ENCODE measurements at places on chromosomes 5 and 9.

- DNase-seq = no peak
Measured at GRCh38 chr5:139961435-139962157, 81.5 kb downstream of the NRG2 start.

DNA sequence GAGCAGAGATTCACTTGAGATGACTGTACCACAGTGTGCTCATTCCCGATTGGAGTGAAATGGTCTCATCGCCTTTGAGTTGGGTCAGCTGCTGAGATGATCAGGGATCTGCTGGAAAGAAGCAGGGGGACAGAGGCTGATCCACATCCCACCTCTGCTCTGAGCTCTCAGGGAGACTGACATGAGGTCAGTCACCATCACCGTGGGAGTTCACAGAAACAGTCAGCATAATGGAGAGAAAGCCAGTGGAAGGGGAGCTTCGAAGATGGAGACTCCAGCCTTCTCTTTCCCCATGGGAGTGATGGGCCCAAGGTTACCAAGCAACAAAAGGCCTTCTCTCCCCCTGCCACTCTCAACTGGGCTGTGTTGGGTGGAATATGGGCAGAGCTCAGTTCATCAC, 276.4 kb downstream of the CDK5RAP2 start:
- DNase-seq = no peak

DNA sequence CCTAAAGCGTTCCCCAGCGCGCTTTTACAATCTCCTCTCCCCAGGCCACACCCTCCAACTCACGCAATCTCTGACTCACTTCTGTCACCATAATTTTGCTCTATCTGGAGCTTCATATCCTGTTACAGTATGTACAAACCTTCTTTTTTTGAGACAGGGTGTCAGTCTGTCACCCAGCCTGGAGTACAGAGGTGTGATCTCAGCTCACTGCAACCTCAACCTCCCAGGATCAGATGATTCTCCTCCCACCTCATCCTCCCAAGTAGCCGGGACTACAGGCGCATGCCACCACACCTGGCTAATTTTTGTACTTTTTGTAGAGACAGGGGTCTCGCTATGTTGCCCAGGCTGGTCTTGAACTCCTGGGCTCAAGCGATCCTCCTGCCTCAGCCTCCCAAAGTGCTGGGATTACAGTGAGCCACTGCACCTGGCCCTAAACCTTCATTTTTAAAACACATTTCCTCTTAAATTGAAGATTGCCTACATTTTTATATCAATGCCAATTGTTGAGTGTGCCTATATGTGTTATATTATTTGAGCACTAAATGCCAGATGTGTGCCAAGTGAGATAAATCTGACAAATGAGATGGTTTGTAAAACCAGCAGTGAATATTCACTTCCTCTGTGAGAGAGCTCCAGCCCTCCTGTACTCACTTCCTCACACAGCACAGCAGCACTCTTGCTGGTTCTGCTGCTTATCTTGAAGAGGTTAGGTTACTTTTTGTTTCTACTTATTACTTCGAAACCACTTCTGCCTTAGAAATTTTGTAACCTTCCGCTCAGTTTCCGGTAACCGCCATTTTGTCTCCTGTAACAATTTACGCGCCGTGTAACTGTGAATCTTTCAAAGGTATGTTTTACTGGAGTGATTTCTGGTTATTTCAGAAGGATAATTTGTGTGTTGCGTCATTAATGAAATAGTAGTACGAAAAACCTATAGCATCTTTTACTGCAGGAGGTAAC, 57.9 kb downstream of the DOCK8 start:
- DNase-seq = no peak

DNA sequence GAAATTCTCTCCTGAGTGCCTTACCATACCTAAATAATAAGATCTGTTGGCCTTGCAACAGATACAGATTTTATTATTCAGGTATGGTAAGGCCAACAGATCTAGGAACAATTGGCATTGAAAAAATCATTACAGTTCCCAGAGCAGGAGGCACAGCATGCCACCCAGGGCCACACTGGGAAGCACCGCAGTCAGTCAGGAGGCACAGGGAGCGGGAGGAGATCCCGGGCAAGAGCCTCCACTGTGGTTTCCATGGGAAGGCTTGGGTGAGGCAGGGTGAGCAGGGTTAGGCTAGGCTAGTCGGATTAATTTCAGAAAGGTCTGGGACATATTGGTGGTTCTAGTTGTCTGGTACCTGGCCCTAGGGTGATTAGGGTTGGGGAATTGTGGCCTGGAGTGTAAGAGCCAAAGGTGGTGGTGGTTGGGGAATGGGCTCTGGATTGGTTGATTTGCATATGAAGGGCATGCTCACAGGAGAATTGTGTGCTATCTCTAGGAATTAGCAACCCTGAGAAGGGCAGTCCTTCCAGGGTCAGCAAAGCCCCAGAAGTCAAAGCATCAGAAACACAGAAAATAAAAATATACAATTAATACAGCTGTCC, 111.4 kb downstream of the PDE8B start:
- no peak for DNase-seq

DNA sequence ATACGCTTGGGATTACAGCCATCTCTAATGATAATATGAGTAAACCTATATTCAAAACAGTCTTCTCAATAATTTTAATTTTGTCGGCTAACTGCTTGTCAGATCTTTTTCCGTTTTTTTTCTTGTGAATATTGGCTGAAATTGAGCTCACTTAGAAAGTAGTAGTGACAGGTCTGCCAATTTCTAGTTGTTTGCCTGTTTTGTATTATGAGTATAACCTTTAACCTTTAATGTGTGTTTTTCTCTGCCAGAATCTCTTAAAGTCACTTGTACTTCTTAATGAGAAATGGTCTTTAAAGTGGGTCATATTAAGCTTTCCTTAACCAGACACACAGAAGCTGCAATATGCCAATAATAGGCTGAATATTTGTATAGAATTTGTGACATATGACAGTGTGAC, 511.0 kb downstream of the CSNK1G3 start:
- DNase-seq = no peak

DNA sequence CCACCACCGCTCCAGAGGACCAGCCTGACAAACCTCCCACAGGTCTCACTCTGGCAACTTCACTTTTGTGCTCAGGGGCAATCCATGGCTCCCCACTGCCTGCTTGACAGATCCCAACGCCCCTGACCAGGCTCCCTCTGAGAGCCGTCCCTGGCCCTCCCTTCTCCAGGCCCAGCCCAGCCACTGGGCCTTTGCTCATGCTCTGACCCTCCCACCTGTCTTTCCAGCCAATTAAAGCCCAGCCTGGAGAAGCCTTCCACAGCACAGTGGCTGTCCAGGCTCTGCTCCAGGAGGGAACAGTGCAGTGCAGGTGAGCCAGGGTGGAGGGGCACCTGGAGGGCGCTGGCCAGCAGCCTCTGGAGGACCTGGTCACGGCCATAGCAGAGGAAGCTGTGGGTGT, 3.3 kb downstream of the ENTPD2 start:
- DNase-seq = no peak

DNA sequence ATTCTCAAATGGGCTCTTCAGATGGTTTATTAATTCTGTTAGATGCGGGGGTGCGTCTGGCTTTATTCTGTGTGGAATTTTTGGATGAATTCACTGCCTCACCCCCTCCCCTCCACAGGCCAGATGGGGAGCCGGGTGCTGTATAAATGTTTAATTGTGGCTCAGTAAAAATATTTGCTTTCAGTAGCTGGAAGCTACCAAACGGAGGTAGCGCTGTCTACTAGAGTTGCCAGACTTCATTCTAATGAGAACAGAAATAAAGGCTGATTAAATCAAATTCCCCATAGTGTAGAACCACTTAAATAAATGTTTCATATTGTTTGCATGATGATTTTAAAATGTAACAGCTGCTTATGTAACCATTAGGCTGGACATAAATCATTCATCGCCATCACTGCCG, 34.5 kb upstream of the KCNMB1 start:
- DNase-seq = no peak

- DNase-seq = no peak
Measured at GRCh38 chr9:107886826-107887225, 397.3 kb upstream of the KLF4 start.

DNA sequence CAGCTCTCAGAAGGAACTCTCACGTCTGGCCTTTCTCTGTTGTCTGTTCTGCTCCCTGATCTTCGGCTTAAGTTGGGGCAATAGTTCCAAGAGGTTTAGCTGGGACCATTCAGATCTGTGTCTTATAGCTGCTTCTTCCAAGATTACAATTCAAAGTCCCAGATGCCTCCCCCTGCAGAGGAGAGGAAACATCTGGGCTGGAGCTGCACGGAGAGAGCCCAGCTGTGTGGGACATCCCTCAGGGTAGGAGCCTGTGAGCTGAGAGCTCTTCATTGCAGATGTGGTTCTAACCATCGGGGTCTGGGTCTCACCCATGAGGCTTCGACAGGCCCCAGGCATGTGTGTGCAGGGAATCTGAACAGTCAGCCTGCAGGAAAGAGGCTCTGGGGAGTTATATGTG, 9.0 kb upstream of the PHF19 start:
- DNase-seq = no peak

GRCh38 chr5:151662805-151663204, 23.9 kb downstream of the SPARC start:
- no peak for DNase-seq

DNA sequence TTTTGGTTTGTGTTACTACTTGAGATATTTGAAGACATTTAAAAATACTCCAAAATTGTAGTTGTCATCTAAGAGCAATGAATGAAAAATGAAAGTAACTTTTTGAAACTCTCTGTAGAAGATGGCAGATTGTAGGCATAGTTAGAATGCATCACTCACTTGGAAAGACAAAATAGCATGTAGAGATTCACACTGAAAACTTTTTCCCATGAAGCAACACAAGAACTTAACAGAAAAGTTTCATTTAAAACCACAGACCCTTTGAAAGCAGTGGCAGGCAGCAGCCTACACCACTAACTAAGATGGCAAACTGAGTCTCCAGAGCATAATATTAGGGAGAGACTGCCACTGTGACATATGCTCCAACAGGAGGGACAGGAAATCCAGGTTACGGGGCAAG, 18.9 kb upstream of the FAM174A start:
- no peak for DNase-seq

GRCh38 chr5:126640866-126641265, 40.1 kb downstream of the PHAX start:
- no peak for DNase-seq

GRCh38 chr9:93662952-93663572, 86.7 kb downstream of the PHF2 start:
- DNase-seq = no peak

- no peak for DNase-seq
Measured at GRCh38 chr5:119395080-119395836, 39.4 kb downstream of the TNFAIP8 start.

DNA sequence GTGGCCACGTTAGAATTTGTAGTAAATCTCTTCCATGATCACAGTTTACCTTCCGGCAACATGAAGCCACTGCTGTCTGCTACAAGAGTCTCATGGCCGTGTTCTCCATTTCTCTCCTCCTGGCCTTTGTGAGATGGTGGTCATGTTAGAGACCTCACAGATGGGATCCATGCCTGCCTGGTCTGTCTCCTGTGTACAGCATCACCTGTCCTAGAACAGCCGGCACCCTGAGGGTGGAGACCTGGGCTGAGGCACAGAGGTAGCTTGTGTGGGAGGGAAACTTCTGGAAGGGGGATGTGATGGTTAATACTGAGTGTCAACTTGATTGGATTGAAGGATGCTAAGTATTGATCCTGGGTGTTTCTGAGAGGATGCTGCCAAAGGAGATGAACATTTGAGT, 3.1 kb upstream of the FCN2 start:
- no peak for DNase-seq

GRCh38 chr9:69093471-69094103, 58.0 kb downstream of the FXN start:
- DNase-seq = no peak

GRCh38 chr9:82148901-82149461, 160.4 kb downstream of the SPATA31D1 start:
- no peak for DNase-seq

DNA sequence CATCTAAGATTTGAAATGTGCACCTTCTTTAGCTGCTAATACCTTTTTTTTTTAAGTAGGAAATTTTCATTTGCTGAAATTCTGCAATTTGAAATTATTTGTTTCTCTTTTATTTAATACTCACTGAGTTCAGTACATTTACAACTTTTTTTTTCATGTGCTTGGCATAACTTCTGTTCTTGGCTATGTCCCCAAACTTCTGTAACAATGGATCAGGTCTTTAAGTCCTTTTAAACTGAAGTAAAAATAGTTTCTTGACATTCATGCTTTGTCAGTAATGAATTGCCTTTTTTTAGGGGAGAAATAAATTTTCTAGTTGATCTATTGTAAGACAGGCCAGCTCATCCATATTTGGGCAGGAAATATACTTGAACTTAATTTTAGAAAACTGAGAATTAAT, 41.5 kb downstream of the EDIL3 start:
- DNase-seq = no peak

DNA sequence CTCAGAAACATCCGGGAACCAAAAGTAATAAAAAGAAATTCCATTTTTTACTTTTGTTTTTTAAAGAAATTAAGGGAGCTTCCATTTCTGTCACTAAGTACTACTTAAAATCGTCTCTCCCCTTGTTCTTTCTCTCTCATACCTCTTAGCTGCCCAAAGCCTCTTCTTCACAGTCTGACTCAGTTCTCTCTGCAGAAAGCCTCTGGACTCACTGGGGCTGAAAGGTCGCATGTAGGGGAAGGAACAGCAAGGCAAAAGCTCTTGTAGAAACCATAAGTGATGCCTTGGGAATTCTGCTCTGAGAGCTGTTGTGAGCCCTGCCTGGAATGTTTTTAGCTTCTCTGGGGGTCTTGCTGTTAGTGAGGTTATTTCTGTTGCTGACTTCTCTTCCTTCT, 100.8 kb upstream of the RANBP3L start:
- no peak for DNase-seq

- peak; percentile 69 for DNase-seq
Measured at GRCh38 chr9:133115604-133116345, 5.3 kb downstream of the RALGDS start.

- no peak for DNase-seq
Measured at GRCh38 chr9:21333226-21333625, 2.0 kb downstream of the KLHL9 start.

GRCh38 chr9:95311961-95312360, 5.5 kb downstream of the FANCC start:
- no peak for DNase-seq

DNA sequence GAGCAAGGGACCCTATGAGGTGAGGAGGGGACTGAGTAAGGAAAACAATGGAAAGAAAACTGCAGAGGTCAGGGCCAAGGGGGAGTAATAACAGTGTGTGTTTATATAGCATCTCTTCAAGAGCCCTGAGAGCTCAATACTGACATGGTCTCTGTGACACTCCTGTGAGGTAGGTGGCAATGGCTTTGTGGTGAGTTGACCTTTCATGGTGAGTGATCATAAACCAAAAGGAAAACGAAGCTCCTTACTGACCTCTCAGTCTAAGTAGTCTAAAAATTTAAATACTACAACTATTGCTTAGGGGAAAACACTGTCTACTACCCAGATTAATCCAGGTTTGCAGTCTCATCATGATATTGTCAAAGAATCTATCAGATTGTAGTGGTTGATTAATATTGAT, 130.9 kb downstream of the SNCAIP start:
- DNase-seq = no peak

- DNase-seq = no peak
Measured at GRCh38 chr9:16642421-16643109, 227.9 kb downstream of the BNC2 start.

Data from caudate nucleus (tissue), 63 donors.